ENCODE measurements at places on chromosomes 1 and 21.

GRCh38 chr1:196594700-196595099 is 13.5 kb downstream of the KCNT2 start:
- DNase-seq = no peak

GRCh38 chr21:25243808-25244207 is 363.5 kb downstream of the MRPL39 start:
- no peak for DNase-seq

- no peak for DNase-seq
These were observed 147.1 kb downstream of the HHAT start for GRCh38 chr1:210475806-210476205.

DNA sequence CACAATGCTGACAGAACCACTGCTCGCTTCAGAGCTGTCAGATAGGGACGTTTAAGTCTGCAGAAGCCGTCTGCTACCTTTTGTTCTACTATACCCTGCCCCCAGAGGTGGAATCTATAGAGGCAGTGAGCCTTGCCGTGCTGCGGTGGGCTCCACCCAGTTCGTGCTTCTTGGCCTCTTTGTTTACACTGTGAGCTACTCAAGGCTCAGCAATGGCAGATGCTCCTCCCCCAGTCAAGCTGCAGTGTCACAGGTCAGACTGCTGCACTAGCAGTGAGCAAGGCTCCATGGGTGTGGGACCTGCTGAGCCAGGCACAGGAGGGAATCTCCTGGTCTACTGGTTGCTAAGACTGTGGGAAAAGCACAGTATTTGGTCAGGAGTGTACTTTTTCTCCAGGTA is 47.1 kb downstream of the LEPR start:
- no peak for DNase-seq

DNA sequence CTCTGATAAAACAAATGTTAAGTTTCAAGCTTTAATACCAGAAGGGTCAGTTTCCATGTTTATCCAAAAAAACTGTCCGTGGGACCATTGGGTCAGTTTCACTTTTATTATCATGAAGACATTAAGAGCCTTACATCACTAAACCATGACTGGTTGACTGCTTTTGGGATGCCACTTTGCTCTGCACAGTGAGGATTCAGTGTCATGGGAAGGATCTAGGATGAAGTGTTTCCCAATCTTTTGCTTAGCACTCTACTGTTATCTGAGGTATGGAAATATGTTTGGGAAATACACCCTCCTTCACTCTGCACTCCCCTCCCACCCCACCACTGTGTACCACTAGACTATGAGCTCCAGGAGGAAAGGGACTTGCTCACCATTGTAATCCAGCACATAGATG is 16.3 kb downstream of the RPS6KC1 start:
- DNase-seq = no peak

DNA sequence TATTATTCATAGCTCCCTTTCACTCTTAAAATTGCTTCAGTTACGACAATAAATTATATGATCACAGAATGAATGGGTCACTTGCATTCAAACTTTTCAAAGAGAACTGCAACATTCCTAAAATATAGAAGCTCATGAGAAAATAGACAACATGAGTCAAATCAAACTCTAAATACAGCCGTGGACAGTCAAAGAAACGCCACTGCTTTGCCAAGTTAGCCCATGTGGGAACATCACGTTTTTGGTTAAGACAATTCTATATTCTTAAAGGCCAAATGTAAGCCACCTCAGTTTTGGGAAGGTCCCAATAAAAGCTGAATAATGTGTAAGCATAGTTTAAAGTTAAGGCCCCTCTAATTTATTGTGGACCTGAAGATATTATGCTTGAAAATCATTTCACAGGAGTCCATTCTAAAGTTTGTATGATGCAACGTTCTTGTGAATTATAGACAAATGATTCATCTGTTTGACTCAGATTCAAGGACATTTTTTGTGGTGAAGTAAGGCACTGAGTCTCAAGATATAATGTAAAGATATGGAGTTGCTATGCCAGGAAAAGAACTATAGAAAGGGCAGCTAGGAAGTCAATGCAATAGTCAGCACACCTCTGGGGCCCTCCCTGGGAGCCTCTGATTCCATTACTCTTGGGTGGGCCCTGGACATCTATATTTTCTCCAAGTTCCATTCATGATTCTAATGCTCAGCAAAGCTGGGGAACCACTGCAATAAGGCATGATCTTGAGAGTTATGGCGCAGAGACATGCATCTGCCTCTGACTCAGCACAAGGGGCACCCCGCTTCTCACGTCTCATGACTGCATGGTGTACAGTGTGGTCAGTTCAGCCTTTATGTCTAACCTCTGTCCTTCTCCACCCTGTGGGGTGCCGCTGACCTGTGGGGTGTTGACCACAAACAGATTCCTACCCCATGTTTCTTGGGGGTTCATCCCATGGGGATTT is 33.9 kb downstream of the ETS2 start:
- no peak for DNase-seq

DNA sequence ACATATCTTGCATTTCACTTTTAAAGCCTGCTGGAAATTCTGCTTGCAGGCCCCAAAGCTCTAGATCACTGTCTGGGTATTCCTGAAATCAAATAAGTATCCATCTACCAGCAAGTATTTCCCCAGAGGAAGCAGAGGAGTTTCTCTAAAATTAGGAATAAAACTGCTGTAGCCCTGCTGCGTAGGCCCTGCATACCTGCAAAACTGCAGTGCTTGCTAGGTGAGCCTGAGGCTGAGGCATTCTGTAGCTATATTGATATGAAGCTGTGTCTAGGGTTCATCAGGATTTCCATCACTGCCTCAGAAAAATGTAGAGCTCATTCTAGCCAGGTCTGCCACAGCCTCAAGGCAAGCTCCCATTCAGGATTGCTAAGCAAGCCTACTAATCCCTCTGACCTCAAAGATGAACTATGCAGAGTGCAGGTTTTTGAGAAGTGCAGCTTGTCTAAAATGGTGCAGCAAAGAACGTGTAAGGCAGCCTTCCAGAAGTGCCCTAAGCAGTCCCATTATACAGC is 28.7 kb downstream of the NPHS2 start:
- no peak for DNase-seq

- DNase-seq = no peak
These were observed 631.0 kb downstream of the MRPL39 start for GRCh38 chr21:24976238-24976637.

GRCh38 chr1:22038036-22038435 is 14.5 kb upstream of the CDC42 start:
- no peak for DNase-seq

DNA sequence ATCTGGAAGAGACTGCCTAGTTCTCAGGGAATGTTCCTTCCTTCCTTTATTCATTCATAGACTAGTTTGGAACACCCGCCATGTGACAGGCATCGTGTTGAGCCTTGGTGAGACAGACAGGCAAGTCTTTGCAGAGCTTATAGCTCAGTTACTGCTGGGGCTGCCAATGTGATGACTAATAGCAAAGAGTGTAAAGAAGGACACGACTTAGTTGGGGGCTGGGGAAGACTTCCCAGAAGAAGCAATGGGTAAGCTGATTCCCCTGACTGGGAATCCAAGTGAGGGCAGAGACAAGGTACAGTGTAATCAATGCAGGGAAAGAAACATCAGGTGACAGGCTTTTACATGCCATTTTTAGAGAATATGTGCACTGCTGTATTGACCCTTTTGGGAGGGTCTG is 51.2 kb downstream of the TENT5C start:
- peak; percentile 90 for DNase-seq

DNA sequence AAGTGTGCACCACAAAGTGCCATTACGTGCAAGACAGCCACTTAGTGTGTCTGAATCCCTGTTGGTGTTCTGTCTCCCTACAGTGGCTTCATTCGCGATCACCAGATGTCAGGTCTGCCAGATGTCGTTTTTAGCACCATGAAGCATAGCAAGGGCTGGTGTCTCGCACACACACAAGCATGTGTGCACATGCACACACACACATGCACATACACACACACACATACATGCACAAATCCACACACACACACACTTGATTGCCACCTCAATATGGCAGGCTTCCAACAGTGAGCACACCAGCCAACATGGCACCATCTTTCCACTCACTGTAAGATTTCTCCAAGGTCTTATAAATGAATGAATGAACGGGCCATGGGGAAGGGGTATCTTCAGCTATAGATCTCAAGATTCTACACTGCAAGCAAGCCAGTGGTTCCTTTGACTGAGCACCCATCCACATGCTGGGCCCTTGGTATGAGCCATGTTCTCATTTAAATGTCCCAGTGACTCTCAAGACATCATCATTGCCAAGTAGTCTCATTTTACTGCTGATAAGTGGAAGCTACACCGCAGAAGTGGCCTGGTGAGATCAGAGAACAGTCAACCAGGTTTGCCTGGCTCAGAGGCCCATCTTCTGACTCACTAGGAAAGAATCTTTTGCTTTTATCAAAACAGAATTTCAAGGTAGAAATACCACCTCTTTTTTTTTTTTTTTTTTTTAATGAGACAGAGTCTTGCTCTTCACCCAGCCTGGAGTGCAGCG is 84.9 kb downstream of the SIM2 start:
- DNase-seq = peak; percentile 60

GRCh38 chr1:171115280-171115897 is 24.7 kb downstream of the FMO3 start:
- DNase-seq = no peak

DNA sequence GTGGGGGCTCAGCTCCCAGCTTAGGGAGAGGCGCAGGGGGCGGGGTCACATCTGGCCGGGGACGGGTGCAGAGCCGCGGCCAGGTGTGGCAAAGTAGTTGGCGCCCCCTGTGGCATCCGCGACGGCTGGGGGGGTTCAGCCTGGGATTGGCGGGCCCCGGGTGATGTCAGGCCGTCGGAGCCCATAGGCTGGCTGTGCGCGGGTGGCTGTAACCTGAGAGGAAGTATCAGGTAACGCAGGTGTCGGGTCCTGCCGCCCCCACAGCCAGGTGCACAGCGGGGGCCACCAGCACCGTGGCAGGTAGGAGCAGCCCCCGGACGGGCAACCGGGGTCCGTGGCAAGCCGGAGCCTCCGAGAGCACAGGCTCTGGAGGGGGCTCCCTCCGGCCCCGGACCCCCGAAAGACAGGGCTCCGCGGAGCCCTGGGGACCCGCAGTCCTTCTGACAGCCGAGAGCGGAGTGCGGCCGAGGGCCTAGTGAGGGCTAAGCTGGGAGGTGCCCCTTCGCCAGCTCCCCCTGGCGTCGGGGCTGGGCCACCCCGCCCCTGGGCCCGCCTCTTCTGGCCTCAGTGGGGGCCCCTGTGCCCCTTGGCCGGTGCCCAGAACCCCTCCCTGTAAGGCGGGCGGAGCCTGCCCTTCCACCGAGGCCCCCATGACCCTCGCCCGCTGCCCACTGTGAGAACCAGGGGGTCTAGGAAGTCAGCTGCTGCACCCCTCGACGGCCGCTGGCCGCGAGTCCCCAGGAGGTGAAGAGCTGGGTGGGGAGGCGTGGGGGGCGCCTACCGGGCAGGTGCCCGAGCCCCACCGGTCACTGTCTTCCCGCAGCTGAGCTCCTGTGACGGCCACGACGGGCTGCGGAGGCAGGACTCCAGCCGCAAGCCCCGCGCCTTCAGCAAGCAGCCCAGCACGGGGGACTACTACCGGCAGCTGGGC is 17.9 kb downstream of the TNFRSF25 start:
- no peak for DNase-seq

DNA sequence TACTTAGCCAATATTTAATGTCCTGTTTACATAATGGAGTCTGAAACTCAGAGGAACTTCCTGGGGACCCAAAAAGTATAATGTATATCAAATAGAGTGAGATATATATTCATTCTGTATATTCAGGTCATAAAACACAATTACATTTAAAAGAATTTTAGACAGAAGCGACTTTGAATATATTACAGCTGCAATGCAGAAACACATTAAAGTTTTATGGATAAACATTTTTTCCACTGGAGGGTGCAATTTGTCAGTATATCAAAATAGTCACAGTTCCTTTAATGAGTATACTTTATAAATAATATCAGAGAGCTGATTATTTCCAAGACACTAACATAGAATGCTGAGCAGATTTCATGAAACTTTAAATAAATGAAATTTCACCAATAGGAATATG is 43.9 kb upstream of the CRB1 start:
- DNase-seq = no peak

- DNase-seq = no peak
These were observed 513 bp upstream of the HHAT start for GRCh38 chr1:210328032-210328745.

- no peak for DNase-seq
These were observed 56.4 kb downstream of the DIP2A start for GRCh38 chr21:46515109-46515508.

DNA sequence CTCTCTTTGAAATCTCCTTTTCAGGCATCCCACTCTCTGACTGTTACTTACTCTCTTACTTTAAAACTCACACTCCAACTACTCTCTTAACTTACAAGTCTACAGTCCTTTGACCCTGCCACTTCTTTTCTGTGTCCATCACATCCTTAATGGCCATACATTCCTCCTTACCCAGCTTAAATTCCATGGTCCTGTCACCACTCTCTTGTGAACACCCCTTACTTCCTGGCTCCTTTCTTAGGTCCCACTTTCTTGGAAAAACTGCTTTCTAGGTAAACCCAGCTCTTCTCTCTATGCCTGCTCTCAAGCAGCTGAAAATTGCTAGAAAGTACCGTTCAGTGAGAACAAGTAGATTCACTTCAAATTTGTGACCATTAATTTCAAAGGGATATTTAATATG is 109.1 kb downstream of the OLFML2B start:
- DNase-seq = no peak

DNA sequence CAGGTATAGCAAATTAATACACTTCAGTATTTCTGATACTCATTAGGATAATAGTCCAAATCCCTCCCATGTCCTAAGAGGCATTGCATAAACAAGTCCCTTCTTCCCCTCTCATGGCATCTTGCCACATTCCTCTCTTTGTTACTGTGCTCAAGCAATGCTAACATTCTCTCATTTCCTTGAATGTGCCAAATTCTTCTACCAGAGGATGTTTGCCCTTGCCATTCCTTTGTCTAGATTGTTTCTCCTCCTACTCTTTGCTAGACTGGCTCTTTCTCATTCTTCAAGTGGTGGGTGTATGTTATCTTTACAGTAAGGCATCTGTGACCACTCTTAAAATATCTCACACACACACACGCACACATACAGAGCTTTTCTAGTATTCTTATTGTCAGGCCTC is 621.0 kb upstream of the CXADR start:
- peak; percentile 40 for DNase-seq

DNA sequence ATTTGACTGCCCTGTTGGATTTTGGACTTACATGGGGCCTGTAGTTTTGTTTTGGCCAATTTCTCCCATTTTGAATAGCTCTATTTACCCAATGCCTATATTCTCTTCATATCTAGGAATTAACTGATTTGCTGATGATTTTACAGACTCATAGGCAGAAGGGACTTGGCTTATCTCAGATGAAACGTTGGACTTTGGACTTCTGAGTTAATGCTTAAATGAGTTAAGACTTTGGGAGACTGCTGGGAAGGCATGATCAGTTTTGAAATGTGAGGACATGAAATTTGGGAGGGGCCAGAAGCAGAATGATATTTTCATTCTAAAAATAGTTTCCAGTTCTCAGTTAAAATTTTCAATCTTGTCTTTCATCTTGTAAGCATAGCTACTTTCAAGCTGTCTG is 222.3 kb downstream of the COP1 start:
- DNase-seq = no peak

DNA sequence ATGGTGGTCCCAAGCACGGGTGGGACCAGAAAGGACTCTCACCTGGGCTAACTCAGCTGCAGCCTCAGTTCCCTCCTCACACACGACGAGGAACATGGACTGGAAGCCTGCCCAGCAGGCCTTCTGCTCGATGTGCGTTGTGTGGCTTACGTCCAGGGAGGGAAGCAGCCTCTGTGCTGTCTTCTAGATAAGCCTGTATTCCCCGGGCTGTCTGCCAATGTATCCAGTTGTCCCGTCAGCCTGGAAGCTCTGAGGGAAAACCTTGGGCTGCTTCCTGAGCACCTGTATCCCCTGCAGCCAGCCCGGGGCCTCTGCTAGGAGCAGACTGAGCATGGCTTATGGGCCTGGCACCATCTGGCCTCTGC is 10.5 kb downstream of the PCSK9 start:
- no peak for DNase-seq

Data from urothelium cell line (cell line).